ENCODE measurements at places on chromosomes 7 and 10.

- DNase-seq: no peak
These were observed 3.4 kb upstream of the PPP2R2D start for GRCh38 chr10:131897297-131897899.

DNA sequence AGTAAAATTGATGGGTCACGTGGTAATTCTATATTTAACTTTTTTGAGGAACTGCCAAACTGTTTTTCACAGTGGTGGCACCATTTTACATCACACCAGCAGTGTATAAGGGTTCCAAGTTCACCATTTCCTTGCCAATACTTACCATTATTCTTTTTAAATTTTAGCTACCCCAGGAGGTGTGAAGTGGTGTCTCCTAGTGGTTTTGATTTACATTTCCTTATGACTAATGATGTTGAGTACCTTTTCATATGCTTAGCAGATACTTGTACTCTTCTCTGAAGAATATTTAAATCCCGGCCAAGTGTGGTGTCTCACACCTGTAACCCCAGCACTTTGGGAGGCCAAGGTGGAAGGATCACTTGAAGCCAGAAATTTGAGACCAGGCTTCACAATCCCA is 28.5 kb downstream of the FHIP2A start:
- DNase-seq: no peak

DNA sequence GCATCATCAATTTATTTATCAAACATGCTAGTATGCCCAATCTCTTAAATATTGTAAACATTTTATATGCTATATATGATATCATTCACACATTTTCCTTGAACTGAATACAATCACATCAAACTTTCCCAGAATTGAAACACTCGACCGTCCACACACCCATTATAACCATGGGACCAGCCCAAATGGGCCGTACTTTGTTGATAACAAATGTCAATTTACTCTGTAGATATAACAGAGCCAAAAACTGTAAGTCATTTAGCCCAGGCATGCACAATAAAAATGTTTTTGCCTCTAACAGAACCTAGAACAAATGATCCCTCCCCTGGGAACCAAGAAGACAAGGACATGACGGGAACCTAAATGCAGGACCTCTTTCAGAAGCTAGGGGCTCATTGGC is 683 bp upstream of the ANKRD22 start:
- DNase-seq: no peak

DNA sequence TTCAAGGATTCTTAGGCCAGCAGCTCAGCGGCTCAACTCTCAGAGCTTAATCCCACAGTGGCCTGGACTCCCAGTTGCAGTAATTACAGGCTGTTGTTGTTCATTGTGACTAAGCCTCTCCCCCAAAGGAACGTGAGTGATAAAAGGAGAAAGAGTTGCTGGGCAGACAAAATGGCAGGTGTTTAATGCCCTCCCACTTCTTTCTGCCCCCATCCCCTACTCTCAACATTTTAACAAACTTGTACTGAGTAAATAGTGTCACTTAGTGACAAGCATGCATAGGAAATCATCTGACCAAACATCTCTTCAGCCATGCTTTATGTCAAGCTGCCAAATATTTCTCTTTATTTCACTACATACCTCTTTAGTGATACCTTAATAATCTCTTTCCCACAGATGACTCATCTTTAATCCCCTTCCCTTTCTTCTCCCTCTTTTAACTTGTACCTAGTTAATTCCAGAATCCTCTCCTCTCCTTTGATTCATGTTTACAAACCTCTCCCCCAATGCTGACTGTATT is 12.4 kb upstream of the MTERF1 start:
- DNase-seq: no peak

GRCh38 chr10:60950300-60950699 is 6.3 kb upstream of the RHOBTB1 start:
- DNase-seq: no peak

All from prostate gland (tissue), 2 donors.